Activated T-helper 1 cell treated with Interleukin-2 at 50 U/mL for 16 hours (primary cell): ENCODE measurements at places on chromosomes 1 and 21.

- DNase-seq, result no peak
Measured at GRCh38 chr21:44730951-44731579, 19.7 kb upstream of the TSPEAR start.

GRCh38 chr1:69510026-69510425, 57.7 kb upstream of the LRRC7 start:
- no peak for DNase-seq

- DNase-seq, result no peak
Measured at GRCh38 chr1:109438798-109439297, 12.6 kb upstream of the PSMA5 start.

DNA sequence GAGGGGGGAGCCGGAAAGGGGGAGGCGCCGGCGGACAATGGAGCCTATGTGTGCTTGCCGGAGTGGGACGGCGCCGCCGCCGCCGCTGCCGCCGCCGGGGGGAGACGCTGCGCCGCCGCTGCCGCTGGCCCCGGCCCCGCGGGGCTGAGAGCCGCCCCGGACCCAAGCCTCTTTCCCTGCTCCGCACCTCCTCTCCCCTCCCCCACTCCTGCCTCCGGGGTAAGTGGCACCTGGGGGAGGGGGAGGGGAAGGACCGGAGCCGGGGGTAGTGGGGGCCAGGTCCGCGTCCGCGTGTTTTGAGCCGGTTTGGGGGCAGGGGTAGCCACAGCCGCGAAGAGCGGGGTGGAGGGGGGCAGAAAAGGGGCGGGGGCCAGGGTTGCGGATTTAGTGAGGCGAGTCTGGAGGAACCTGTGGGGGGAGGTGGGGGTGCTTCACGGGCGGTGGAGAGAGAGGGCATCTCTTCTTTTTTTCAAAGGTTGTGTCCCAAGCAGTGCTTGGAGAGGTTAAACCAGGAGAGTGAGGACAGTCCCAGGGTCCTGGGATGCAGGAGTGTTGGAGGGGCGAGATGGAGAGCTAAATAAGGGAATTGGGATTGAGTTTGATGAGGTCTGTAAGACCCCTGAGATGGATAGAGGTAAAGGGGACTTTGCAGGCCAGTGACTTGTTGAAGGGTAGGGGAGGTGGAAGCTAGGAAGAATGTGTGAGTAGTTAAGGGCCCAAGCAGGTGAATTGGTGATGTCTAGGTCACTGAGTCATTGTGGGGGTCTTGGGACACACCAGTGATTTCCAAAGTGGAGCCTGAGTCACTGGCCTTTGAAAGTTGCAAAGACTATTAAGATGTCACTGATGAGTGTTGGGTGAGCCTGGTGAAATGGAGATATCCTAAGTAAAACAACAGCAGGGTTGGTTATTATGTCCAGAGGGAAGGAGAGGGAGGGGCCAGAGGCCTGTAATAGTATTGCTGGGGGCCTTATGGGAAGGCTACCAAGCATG, 59.1 kb downstream of the BCL9 start:
- no peak for DNase-seq

DNA sequence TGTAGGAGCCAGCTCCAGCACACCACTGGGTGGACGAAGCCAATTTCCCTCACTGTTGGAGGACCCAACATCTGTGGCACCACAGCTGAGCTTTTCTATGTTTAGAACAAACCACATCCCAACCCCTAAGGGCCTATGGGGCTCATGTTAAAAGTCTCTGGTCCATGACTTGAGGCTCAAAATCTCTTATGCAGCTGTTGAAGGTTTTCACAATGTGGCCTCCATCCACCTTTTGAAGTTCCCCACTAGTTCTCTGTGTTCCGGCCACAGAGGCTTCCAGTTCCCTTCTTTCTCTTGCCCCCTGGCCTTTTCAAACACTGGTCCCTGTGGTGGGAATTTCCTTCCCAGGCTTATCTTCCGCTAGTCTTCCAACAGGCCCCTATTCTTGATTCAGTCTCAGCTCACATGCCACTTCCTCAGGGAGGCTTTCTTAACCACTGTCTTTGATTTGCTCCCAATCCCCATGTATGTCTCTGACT, 3.9 kb upstream of the IFNLR1 start:
- no peak for DNase-seq

DNA sequence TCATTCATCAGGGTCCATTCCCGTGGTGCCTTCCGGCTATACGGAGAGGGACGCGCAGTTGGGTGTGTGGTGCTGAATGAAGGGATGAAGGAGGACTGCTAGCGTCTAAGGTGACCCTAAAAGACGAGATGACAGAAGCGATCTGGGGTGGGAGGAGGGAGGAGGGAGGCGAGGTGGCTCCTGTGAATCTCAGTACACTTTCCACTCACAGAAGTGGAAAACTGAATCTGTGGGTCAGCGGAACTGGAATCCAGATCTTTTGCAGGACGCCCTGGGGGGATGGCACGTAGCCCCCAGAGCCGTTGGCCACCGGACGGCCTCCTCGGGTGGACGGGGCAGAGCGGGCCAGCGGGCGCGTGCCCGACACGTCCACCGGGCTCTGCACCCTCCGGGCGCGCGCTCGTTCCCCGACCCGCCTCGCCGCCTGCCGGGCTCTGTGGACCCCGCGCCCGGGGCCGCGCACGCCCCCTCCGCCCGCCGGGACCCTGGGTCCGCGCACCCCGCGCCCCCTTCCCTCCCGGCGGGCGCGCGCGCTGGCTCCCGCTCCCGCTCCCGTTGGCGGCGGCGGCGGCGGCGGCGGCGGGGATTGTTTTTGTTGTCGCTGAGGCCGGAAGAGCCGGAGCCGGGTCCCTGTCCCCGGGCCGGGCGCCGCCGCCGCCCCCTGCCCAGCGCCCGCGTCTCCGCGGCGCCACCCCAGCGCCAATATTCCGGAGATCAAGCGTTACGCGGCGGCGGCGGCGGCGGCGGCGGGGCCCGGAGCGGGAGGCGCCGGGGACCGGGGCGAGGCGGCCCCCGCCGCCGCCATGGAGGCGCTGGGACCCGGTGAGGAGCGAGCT, at the start of gene AGO4:
Gene AGO4, plus strand, starts transcription at position 403 of the 836 bp plus-strand sequence. Its CDS starts 401 bp downstream, at position 804.
- DNase-seq, result peak; percentile 29

DNA sequence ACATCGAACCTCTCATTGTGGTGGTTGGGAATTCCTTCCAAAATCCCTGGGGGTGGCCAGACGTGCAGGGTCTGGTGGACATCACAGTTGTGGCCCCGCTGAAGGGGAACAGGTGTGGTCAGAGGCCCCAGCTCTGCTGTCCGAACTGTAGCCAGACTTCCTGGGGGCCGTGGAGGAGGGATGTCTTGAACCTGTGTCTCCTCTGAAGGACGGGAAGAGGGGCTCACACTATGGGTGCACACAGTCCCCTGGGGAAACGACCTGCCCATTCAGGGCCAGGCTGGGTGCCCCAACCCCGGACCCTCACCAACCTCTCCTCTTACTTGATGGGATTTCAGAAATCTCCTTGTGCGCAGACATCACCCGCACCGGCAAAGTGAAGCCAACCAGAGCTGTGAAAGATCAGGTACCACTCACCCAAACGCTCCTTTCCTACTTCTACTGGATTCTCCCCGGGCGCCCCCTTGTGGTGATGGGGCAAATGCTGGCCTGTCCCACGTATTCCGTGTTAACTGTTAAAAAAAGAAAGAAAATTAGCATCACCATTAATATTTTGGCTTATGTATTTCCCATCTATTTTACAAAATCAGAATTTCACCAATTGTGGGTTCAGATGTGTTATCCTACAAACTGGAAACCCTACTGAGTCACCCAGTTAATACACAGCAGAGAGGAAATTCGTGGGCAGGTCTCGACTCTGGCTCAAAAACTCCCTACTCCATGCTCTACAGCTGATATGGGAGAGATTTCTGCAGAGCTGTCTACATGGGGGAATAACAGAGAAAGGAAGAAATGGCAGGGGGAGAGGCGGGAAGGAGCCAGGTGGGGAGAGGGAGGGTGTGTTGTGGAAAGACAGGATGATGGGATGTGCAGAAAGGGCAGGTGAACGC, 28.1 kb downstream of the PADI4 start:
- peak; percentile 14 for DNase-seq

DNA sequence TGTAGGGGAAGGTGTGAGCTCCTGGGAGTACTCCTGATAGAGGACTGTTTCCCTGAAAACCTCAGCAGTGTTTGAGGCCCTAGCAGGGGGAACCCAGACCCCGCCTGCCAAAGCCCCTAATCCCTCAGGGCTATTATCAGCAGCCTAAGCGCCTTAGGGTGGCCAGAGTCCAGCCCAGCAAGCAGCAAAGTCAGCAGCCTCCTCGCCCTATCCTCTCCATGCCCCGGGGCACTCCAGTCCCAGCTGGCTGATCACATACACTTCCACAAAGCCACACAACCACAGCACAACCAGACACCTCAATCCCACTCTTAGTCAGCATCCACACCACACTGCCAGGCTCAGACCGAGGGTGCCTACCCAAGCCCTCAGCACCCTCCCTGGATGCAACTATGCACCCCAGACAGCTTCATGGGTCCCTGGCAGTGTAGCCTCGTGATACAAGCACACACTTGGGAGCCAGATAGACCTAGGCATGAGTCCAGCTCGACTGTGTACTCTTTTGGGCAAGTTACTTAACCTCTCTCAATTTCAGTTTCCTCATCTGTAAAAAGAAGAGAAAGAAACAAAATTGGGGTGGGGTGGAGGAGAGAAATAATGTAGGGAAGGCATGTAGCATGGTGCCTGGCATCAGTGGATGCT, 7.1 kb downstream of the IGSF9 start:
- no peak for DNase-seq

DNA sequence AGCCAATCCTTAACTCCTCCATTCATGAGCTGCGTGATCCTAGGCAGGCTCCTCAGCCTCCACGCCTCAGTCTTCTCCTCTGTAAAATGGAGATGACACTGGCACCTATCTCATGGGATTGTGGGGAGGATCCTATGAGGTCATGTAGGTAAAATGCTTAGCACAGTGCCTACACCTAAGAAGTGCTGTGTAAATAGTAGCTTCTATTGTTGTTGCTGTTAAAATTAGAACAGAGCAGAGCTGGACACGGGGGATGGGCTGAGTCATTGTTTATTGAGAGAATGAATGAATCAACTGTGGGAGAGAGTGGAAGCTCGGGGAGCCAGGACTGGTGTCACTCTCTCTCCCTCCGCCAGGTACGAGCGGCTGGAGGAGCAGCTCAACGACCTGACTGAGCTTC, 43.0 kb downstream of the TMCC2 start:
- DNase-seq, result no peak

DNA sequence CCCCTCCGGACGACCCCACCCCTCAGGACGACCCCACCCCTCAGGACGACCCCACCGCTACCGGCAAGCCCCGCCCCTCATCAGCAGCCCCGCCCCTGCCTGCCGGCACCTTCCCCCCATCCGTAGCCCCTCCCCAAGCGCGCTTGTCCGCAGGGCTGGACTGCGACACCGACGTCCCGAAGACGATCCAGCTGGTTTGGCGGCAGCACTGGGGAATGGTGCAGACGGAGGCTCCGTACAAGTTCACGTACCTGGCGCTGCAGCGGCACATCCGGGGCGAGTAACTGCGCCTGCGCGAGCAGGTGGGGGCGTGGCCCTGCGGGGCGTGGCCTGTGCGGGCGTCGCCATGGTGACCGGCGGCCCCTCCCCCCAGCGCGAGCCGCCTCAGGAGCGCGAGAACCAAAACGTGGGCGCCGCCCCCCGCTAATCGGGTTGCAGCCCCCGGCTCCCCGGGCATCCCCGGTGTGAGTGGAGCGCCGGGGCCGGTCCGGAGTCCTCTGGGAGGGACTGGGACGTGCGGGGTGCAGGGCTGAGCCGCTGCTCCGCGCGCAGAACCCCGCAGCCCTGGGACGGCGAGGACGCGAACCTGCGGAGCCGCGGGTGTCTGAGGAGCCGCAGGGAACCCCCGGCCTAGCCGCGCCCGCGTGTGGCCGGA, 4.9 kb downstream of the RNF223 start:
- DNase-seq, result peak; percentile 87

DNA sequence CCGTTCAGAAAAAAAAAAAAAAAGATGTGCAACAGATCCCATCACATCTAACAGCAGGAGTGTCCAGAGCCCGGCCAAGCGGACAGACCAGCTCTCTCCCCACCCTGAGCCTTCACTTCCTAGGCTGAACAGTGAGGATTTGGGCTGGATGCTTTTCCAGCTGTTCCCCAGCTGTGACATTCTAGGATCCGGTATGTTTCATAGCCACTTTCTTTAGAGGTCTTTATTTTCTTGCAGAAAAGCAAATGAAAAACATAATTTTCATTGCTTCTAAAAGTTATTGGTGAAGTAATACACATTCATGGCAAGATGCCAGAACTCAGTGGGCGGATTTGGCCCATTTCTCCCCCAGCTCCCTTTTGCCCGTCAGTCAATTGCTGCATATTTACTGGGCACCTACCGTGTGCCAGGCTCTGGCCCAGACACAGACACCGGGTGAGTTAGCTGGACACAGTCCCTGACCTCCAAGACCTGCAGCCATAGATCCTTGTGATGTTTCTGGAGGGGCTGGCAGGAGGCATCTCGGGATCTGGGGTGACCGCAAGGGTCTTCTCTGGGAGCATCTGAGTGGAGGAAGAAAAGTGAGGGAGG, 213.7 kb upstream of the VAMP3 start:
- no peak for DNase-seq

DNA sequence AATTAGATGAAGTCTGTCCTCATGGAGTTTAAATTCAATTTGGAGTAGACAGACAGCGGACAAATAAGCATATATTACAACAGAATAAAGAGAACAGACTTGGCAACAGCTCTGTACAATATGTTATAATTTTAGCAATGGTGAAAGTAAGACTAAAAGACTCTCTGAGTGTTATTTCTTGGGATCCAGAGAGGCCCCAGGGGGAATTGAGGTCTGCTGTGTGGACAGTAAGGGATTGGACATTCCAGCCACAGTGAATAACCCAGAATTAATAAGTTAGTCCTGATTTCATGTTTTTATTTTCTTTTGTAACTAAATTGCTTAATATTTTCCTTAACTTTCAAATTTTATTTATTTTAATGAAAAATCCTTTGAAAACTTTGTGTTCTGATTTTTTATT, 101.7 kb downstream of the PATJ start:
- DNase-seq, result no peak

DNA sequence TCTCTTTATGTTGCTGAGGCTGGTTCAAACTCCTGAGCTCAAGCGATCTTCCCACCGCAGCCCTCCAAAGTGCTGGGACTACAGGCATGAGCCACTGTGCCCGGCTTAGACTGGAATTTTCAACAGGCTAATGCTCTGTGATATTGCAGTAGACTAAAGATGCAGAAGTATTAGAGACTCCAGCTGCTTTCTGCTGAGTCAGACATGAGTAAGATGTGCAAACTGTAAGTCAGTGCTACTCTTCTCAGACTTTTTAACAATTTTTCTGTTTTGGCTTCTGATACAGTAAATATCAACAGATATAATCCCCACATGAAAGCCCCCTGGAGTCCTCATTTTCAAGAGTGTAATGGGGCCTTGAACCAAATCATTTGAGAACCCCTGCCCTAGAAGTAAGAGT, 29.3 kb upstream of the NLRP3 start:
- no peak for DNase-seq

- no peak for DNase-seq
Measured at GRCh38 chr1:207999972-208000371, 89.0 kb upstream of the CD34 start.

GRCh38 chr1:243798726-243799125, 51.3 kb downstream of the AKT3 start:
- DNase-seq, result no peak

DNA sequence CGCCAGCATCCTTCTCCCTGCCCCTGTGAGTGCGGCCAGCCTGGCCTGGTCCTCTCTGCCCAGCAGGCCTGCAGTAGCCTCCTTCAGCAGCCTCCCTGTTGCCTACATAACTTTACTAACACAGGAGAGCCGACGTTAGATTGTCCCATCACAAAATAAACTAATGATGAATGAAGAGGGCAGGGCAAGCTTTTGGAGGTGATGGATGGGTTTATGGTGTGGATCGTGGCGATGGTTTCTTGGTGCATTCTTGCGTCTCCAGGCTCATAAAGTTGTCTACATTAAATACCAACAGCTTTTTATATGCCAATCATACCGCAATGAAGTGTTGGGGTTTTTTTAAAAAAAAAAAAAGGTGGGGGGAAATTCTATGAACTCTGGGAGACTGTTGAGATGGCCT, 164.5 kb downstream of the PRDM16 start:
- DNase-seq, result no peak
